ENCODE measurements at places on chromosomes 1 and 21.

GRCh38 chr1:243236604-243237252 is 18.4 kb downstream of the CEP170 start:
- DNase-seq, result no peak

GRCh38 chr1:38059635-38060250 is 13.2 kb upstream of the POU3F1 start:
- DNase-seq, result no peak

DNA sequence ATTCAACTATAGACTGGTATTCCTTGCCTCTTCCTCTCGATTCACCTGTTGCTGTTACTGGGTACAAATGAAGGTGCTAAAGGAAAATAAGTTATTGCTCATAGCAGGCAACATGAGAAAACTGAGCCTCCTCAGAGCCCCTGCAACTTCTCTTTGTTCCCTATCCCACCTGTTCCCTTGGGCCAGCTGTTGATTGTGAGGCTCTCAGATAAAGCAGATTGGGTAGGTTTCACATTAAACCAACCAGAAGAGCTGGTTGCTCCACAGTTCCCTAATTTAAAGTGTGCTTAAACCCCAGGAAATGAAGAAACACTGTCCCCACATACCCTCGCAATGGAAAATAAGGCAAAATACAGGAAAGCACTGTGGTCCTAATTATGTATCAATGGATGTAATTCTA is 4.8 kb downstream of the DEDD start:
- no peak for DNase-seq

- DNase-seq, result no peak
These were observed 633 bp downstream of the DMRTA2 start for GRCh38 chr1:50422675-50422945.

- no peak for DNase-seq
These were observed 118.8 kb upstream of the PALMD start for GRCh38 chr1:99527078-99527477.

GRCh38 chr1:69172003-69173000 is 395.4 kb upstream of the LRRC7 start:
- DNase-seq, result no peak

DNA sequence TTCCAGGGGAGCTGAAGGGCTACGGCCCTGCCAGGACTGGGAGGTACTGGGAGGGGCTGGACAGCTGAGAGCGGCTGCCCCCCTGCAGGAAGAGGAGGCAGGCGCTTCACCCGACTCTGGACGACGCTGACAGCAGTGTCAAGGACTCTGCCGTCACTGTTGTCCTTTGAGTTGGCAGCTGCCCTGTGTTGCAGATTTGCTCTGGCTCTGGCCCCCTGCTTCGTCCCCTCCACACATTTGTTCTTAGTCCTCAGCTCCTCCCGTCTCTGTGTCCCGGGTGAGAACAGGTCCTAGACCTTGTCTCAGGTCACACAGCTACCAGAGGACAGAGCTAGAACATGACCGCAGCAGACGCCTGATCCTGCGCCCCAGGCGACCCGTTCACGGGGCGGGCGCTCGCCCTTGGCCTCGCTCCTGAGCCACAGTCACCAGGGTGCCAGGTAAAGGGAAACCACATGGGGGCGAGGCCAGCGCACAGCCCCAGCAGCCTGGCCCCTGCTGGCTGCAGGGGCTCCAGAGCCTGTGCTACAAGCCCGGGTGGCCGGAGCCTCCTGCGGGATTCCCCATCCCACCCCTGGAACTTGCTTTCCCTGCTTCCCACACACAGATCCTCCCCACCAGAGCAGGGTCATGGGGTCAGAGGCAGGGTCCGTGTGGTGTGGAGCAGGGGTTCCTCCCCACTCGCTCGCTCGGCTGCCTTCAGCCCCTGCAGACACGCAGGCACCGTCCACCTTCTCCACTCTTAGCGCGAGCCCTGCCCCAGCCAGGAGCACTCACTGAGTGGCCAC is 10.7 kb upstream of the NPHP4 start:
- DNase-seq, result no peak

DNA sequence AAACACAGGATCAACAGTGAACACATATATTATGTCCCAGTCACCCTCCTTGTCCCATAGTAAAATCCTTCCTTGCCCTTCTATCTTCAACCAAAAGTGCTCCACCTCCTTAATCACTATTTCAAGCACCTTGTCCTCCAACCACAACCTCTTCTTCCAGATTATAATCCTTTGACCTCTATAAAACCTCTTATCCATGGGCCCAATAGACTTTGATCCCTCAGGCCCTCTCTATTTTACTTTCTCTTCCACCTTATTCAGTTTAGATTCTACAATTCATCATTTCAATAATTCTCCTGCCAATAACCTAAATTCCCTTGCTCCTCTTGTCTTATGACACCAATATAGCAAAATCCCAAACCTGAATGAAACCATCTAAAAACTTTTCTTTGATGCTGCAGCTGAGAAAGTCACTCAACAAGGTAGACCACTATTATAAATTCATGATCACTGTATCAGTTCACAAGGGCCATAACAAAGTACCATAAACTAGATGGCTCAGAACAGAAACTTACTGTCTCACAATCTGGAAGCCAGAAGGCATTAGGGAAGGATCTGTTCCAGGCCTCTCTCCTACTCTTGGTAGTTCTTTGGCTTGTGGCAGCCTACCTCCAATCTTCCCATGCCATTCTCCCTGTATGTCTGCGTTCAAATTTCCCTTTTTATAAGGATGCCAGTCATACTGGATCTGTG is 24.8 kb downstream of the EPS15 start:
- DNase-seq, result no peak

GRCh38 chr1:210252621-210253051 is 20.0 kb downstream of the SERTAD4 start:
- DNase-seq, result no peak

Measured in NCI-H1436 treated with DMSO at 0.1 percent for 48 hours (cell line).